ENCODE measurements at places on chromosomes 3 and 15.

GRCh38 chr3:65714134-65714533 lies 324.6 kb downstream of the MAGI1 start:
- DNase-seq: no peak

- DNase-seq: no peak
Observed at GRCh38 chr3:63921741-63922482, 9.7 kb upstream of the SCAANT1 start.

GRCh38 chr15:41957021-41957897 lies 15.1 kb downstream of the EHD4 start:
- no peak for DNase-seq

GRCh38 chr3:150055332-150055731 lies 84.6 kb upstream of the PFN2 start:
- DNase-seq: no peak

DNA sequence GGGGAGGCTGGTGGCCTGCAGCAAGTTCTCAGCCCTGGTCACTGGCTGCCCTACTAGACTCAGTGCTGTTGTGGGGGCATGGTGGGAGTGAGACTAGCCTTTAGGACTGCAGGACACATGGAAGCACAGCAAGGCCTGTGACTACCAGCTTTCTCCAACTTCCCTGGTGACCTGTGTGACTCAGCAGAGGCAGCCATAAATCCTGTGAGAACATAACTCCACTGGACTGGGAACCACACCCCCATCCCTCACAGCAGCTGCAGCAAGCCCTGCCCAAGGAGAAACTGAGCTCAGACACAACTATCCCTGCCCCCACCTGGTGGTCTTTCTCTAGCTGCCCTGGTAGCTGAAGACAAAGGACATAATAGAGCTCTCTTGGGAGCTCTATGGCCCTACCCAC lies 111.3 kb downstream of the DCLK3 start:
- no peak for DNase-seq

- DNase-seq: no peak
Observed at GRCh38 chr3:123084738-123085237, 18.0 kb downstream of the PDIA5 start.

- no peak for DNase-seq
Observed at GRCh38 chr3:122343654-122344053, 18.6 kb downstream of the CSTA start.

GRCh38 chr3:52097851-52098507 lies 41.6 kb upstream of the DUSP7 start:
- DNase-seq: no peak

DNA sequence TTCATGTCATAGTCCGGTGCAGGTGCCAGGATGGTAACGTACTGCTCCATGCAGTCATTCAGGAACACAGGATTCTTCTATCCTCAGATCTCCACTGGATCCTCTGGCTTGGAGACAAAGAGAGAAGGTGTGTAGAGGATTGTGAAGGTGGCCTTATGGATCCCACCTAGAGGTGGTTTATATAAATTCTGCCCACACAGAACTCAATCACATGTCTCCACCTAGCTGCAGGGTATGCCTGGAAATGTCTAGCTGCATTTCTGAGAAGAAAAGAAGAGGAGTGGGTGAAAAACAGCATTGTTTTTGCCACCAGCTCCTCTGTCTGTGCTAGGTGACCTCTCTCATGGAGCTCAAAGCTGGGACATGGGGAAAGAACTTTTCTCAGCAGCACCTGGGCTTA lies 478.7 kb downstream of the PDCD6IP start:
- no peak for DNase-seq

GRCh38 chr15:80531388-80531787 lies 127.2 kb downstream of the ARNT2 start:
- DNase-seq: no peak

DNA sequence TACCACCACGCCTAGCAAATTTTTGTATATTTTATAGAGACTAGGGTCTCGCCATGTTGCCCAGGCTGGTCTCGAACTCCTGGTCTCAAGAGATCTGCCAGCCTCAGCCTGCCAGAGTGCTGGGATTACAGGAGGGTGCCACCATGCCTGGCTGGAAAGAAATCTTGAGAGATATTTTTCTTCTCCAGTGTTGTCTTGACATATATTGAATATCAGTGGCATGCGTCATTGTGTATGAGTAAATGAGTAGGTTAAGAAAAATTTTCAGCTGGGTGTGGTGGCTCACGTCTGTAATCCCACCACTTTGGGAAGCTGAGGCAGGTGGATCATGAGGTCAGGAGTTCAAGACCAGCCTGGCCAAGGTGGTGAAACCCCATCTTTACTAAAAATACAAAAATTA lies 3.5 kb upstream of the PIF1 start:
- no peak for DNase-seq

- DNase-seq: no peak
Observed at GRCh38 chr3:149299938-149300801, 33.3 kb downstream of the TM4SF18 start.

DNA sequence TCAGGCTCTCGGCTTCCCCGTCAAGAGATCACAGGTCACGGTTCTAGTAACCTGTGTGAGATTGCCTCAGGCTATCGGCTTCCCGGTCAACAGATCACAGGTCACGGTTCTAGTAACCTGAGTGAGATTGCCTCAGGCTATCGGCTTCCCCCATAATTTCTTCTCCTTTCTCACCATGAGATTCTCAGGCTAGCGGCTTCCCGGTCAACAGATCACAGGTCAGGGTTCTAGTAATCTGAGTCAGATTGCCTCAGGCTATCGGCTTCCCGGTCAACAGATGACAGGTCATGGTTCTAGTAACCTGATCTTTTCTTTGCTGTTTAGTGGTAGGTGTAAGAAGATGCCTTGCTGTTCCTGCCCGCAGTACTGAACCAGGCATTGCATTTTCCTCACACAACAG lies 418.2 kb upstream of the ZNF717 start:
- no peak for DNase-seq

DNA sequence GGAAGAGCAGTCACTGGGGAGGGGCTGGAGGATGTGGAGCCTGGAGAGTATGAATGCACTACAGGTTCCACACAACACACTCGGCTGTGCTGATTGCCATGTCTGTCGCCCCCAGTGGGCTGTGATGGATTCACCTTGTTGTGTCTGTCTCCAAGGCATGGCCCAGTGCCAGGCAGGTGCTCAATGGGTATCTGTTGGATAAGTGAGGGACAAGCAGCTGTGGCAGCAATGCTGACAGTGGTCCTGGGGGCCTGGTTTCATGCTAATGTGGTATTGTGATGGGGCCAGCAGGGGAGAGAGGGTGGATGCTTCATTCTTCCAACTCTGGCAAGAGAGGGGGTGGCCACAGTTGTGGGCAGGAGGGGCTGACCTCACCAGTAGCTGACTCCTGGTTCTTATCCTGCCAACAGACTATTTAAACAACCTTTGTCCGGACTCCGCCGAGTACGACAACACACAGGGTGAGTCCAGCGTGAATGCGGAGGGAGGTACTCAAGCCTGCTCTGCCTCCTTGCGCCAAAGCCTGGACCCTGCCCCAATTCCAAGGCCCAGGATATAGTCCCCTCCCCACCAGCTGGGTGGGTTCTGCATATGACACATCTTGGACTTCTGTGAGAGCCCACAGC lies 47.3 kb upstream of the NR2C2 start:
- DNase-seq: no peak

GRCh38 chr3:128382221-128382807 lies 84.4 kb downstream of the DNAJB8 start:
- DNase-seq: no peak

- DNase-seq: no peak
Observed at GRCh38 chr3:110323349-110323748, 748.3 kb upstream of the NECTIN3 start.

DNA sequence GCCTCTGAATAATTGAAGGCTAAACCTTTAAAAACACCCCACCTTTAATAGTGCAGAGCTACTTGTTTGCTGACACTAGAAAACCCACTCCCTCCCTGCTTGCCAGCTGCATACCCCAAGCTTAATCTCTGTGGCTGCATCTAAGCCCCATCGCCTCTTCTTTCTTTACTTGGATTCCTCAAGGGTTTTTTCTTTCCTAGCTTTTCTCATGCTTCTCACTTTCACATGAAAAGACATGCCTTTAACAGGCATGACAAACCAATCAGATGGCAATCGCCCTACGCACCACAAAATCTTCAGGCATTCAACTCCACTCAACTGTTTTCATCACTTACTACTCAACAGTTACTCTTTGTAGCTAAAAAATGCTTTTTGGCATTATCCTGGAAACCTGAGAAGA lies 77.5 kb downstream of the PLD1 start:
- no peak for DNase-seq

GRCh38 chr3:81554801-81555200 lies 206.6 kb downstream of the GBE1 start:
- no peak for DNase-seq

DNA sequence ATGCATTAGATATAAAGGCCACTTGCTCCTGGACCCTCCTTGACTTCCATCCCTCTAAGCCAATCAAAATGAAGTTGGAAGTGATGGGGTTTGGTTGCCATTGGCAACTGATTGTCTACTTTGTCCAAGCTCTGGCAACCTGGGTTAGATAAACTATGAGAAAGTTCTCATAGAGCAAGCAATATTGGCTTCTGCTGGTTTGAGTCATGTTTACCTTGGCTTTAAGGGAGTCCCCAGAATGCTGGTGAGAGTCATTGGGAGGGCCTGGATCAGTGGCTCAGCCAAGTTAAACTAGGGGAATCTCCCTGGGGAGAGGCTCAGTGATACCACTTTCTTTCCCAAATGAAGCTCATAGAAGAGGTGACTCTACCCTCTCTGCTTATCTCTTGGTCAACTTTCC lies 176.3 kb upstream of the ROPN1 start:
- no peak for DNase-seq

- DNase-seq: no peak
Observed at GRCh38 chr3:51977446-51978142, 2.7 kb downstream of the ABHD14A start.

Data from activated CD4-positive, alpha-beta T cell treated with anti-CD3 and anti-CD28 coated beads, Interleukin-2, amount 50 U/mL, for 24 hours (primary cell).